ENCODE measurements at places on chromosomes 12 and 14.

DNA sequence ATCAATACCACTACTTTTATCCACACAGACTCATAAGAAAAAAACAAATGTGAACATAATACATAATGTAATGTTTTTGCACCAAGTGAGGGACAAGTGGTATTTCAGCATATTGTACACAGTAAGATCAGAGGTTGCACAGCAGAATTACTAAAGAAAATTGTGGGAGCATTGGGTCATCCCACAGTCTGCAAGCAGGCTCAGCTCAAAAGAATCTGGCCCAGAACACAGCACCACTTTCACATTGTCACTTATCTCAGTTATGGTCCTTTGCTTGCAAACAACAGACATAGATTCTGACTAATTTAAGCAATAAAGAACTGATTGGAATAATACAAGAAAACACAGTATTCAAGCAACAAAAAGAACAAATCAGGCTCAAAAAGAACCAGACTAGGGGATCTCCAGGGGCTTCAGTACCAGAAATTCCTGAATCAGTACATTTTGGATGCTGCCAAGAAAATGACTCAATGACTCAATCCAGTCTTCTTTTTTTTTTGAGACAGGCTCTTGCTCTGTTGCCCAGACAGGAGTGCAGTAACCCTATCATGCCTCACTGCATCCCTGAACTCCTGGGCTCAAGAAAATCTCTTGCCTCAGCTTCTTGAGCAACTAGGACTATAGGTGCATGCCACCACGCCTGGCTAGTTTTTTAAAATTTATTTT lies 42.9 kb upstream of the EEA1 start:
- DNase-seq = peak; percentile 94

- DNase-seq = peak; percentile 18
Measured at GRCh38 chr14:75969126-75969525, 12.7 kb downstream of the TGFB3 start.

DNA sequence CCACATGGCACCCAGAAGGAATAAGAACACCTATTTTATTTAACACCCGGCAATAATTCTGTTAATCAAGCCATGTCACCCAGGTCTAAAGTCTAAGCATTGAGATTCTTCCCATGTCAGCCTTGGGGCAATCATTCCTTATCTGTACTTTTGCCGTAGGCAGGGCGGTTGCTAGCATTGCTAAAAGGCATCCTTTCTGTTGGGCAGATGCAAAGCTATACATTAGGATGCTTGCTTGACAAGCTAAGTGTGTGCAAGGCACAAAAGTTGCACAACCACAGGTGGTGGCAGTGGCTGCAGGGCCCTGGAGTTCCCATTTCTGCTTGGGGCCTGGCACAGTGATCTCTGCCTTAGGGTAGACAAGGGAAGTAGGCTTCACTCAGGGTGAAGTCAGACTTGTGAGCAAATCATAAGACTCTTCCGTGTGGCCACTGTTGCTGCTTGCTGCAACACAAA lies 12.5 kb upstream of the GALNT6 start:
- DNase-seq = no peak

GRCh38 chr14:72607386-72608130 lies 286.3 kb downstream of the DPF3 start:
- no peak for DNase-seq

DNA sequence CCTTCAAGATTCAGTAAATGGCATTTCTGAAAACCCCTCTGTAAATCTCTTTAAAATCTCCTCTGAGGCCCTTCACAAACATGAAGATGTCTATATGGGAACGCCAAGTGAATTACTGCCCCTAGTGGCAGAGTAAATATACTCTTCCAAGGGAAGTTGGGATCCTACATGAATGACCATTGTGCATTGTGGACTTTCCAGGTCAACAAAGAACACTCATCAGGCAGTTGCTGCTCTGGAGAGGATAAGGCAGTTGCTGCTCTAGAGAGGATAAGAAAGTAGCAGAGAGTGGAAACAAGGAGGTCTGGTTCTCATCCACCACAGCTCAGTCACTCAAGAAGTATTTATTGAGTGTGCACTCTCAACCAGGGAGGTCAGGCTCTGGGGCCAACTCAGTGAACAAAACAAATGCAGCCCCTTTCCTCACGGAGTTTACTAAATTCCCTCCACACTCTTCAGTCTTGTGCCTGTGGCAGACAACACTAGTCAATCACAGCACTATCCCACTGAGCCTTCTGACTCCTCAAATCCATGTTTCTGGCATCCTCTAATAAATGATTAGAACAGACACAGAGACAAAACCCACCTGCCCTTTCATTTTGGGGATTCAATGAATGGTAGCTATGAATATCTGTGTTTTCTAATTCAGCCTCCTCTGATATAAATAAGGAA lies 52.9 kb downstream of the SVOP start:
- DNase-seq = peak; percentile 16

- DNase-seq = no peak
Measured at GRCh38 chr12:24460099-24460498, 488.8 kb downstream of the BCAT1 start.

DNA sequence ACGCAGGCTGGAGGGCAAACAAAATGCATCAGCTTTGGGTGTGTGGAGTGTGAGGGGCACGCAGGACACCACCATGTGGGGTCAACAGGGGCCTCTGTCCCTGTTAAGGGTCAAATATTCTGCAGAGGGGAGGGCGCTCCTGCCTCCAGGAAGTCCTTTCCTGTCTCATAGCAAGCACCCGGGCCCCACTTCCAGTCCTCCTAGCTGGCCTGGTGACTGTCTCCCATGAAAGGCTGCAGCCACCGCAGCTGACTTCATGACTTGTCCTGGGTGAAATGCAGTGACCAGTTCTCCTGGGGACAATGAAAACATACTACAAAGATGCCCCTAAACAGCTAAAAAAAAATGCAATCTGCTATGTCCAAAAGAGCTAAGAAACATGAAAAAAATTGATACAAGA lies 53.6 kb downstream of the LGMN start:
- DNase-seq = no peak

DNA sequence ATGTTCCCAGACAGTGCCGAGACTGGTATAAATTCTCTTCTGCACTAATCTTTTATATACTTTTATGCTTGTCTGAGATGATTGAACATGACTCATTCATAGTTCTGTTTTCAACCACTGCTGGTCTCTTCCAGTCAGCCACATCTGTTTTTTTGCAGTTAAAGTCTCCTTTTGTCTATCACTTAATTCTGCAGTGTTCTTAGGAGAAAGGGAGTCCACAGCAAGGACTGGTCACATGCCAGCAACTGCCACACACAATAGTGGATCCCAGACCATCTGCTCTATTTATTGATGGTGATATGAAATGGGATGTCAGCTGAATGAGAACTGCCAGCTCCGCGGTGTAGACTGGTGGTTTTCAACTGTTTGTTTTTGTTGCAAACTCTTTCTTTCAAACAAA lies 379.8 kb downstream of the MED13L start:
- DNase-seq = no peak
